ENCODE measurements at places on chromosomes 4 and X. TPM values are rescaled to one million over a fixed set of nuclear protein-coding genes. Genes with fewer than 3 reads are reported as not detected.
A peak's percentile ranks its signal among the peaks of the same experiment; 100 is the strongest.

The ARMCX5 gene
- 29.5 TPM for total RNA-seq

The SPP1 gene
- 3.0 TPM for total RNA-seq

The MAP3K15 gene
- total RNA-seq: not detected

The MAGEA2B gene
- not detected for total RNA-seq

The TTC29 gene
- not detected for total RNA-seq

The TCP11X2 gene
- total RNA-seq: not detected

DNA sequence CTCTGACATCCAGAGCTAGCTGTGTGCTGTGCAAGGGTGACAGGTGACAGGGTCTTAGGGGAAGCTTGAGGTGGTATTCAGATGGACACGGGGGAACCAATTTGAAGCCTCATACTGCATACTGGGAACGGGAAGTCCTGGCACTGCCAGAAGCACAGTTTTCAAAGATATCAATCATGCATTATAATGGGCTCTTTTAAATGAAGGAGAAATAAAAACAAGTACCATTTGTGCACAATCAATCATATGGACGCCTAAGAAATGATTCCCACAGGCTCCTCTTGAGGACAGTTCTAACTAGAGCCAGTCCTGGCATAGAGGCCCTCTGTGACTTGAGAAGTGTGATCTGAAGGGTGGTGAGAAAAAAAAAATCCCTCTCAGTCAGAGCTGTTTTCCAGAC is 50.9 kb downstream of the TSC22D3 start:
- no peak for DNase-seq

DNA sequence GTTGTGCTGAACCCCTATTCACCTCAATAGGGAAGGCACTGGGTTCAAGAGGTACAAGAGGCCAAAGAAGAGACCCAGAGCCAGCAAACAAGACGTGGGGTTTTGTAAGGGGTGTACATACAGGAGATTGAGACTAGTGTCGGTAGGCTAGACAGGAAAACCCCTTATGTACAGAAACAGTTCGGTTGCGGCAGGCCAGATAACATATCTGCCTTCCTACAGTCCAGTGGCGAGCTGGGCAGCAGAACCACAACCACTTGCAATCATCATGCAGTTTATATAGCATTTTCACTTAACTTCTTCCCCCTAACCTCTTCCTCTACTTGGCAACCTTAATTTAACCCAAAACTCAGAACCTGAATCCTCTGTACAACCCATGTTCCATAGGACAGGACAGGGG is 422.2 kb downstream of the PDHA2 start:
- DNase-seq: no peak

DNA sequence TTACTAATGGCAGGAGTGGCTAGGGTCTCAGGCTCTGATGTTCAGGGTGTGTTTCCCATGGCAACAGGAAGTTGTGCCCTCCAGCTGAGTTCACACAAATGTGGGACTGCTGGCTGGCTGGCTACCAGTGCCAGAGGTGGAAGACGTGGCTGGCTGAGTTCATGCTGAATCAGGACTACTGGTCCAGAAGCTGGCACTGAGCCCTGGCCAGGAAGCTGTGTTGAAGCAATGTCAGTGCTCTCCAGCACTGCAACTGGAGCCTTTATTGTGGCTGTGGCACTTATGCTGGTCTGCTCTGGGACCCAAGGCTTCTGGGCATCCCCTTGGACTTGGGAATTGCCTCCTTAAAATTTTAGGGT is 42.0 kb upstream of the ZXDA start:
- DNase-seq: peak; percentile 5

- DNase-seq: no peak
These were observed 666.2 kb downstream of the KCTD8 start for GRCh38 chr4:43782391-43782790.

DNA sequence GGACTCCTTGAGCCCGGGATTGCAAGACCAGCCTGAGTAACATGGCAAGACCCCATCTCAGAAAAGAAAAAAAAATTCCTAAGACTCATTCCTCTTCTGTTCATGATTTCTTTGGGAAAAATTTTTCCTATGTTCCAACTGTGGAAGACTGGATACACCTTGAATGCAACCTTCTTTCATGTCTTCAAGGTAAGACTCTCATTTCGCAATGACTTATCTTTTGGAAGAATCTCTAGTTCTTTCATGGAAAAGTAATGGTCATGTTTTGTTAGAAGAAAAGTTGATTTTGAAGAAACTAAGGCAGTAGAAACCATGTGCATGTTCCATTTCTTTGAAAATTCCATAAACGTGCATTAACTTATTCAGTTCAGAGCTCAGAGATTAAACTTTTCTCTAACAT is 26.0 kb upstream of the BBS12 start:
- no peak for DNase-seq

- DNase-seq: no peak
These were observed 23.7 kb upstream of the CSN1S1 start for GRCh38 chr4:69907151-69907550.

GRCh38 chr4:100106982-100107381 is 83.3 kb downstream of the DDIT4L start:
- DNase-seq: peak; percentile 38

DNA sequence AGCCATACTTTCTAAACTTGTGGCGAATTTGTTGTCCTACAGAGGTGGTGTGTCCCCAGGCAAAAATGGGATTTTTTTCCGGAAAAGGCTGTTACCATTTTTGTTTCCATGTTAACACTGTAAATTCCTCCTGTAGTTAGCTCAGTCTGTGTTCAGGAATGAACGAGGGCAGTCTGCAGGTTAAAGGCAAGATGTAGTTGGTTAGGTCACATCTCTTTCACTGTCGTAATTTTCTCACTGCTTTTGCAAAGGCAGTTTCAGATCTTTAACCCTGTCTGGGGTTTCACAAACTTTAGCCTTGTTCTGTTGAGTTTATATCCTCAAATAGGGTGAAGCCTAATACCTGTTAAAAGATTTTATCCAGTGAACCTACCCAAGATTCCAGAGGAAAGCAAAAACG is 50.5 kb upstream of the PUDP start:
- no peak for DNase-seq

- no peak for DNase-seq
These were observed 39.6 kb downstream of the ARL13A start for GRCh38 chrX:101009090-101009489.

DNA sequence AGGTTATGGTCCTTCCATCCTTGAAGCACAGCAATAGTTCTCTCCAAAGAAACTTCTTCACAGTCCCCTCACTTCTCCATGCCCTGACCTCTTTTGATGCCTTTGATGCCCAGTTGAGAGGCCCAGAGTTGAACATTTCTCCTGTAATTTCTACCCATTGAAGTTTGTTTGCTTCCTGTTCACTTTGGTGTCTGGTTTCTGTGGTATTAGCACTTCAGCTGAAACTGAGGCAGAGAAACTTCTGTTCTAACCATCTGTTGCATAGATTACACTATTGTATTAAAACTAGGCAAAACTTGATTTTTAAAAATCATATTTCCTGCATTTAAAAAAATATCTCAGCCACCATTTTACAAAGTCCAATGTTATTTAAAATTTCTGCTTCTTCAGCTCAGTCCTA is 89.8 kb upstream of the ADGRG2 start:
- no peak for DNase-seq

DNA sequence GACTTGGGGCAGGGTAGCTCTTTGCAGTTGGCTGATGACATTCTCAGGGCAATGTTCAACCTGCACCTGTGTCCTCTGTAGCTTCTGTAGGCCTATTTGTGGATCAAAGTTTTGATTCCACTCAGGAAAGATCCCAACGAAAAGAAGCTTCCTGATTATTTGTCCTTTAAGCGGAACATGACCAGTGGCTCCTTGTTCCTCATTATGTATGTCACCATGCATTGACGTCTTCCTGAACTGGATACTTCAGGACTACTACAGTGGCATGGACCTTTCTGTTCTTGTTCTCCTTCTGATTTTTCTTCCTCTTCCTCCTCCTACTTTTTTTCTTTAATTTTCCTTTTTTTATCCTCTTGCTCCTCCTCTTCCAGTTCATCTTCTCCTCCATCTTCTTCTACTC is 62.4 kb downstream of the NBDY start:
- DNase-seq: no peak

DNA sequence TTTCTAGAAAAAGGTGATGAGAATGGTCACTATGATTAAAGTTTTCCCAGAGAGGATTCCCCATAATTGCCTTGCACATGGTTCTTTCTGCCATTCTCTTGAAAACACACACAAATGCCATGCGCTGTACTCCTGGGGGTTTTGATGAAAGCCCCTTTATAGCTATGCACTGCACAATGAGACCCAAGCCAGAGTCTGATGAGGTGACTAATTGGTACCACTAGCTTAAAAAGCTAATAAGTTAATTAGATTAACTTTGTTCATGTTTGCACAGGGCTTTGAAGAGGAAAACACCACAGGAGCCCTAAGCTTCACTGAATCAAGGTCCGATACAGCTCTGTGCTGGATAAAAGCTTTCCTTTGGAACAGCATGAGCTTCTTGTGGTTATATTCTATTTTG is 132.2 kb downstream of the NKX6-1 start:
- no peak for DNase-seq

DNA sequence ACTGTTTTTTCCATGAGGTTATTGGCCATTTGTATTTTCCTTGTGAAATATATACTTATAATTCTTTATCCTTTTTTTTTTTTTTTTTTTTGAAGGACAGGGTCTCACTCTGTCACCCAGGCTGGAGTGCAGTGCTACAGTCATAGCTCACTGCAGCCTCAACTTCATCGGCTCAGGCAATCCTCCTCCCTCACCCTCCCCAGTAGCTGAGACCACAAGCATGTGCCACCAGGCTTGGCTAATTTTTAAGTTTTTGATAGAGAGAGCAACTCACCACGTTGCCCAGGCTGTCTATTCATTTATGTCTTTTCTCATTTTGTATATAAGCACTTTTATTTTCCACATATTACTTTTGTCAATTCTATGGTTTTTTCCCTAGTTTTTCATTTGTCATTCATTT is 16.8 kb downstream of the RBPJ start:
- DNase-seq: no peak

DNA sequence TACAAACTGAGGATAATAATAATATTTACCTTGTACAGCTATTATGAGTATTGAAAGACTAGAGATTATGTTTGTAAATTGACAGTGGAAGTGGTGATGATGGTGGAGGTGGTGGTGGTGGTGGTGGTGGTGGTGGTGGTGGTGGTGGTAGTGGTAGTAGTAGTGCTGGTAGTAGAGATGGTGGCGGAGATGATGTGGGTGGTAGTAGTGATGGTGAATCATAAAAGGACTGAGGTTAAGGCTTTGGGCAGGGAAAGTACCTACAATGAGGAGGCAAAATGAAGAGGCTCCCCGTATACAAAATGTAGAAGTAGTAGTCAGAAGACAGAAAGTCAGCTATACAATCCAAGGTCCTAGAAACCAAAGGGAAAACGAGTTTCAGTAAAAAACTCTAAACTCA is 214.1 kb downstream of the BCOR start:
- DNase-seq: no peak

DNA sequence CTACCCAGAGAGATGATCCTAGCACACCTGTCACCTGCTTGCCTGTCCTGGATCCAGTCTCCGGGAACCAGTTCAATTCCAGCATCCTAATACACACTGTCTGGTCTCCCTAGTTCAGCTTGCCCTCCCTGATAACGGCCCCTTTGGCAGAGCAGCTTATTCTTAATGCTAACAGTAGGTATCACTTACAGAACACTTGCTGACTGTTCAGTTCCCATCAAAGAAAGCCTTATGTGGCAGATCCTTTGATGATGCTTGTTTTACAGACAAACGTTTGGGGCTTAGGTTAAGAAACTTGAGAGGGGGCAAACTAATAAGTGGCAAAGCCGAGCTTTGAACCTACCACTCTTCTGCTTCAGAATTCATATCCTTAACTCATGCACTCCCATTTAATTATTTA is 890 bp downstream of the RASSF6 start:
- no peak for DNase-seq

Data from thyroid gland (tissue), 4 donors.